ENCODE measurements at places on chromosomes 13 and 19.

GRCh38 chr13:77093735-77094134 lies 66.8 kb upstream of the FBXL3 start:
- no peaks in the 10 kb centered on the region for H3K27me3 ChIP-seq
- H3K27ac ChIP-seq, result no peak overlapping the region
- H3K36me3 ChIP-seq, result peaks cover 32% of the 10 kb centered on the region
- H3K4me1 ChIP-seq, result no peaks in the 10 kb centered on the region

- no peaks in the 10 kb centered on the region for H3K36me3 ChIP-seq
- no peak overlapping the region for H3K27ac ChIP-seq
- no peaks in the 10 kb centered on the region for H3K27me3 ChIP-seq
- H3K4me3 ChIP-seq, result no peak overlapping the region
- no peak for DNase-seq
- H3K4me1 ChIP-seq, result peaks cover 7% of the 10 kb centered on the region
Measured at GRCh38 chr13:96460609-96461008, 370.7 kb downstream of the HS6ST3 start.

DNA sequence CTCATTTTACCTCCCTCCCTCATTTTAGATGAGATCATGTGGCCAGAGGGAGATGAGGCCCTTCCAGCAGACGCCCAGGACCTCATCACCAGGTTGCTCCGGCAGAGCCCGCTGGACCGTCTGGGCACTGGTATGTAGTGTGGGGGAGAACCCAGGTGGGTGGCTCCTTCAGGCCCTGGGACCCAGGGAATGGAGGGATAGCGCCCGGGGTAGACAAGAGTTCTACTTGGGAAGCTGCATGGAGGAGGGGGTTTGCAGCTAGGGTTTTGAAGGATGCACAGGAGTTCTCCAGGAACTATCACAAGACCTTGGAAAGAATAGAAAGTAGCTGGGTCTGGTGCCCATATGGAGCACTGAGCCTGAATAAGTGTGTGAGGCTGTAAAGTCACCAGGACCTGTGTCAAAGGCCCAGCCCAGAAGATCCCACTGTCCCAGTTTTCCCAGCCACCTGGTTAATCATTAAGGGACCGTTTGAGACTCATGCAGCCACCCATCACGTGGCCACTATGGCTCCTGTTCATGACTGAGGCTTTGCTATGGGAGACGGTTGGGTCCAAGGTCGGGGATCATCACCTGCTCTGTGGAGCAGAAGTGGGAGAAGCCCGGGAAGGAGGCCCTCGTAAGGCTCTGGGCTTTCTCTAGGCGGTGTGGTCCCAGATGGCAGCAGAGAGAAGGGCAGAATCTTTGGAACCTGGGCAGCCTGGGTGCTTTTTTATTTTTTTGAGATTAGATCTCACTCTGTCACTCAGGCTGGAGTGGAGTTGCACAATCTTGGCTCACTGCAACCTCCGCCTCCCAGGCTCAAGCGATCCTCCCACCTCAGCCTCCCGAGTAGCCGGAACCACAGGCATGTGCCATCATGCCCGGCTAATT lies 17.0 kb upstream of the PIK3R2 start:
- peaks cover 11% of the 10 kb centered on the region for H3K36me3 ChIP-seq
- no peak for DNase-seq
- no peaks in the 10 kb centered on the region for H3K27me3 ChIP-seq
- H3K27ac ChIP-seq, result peak overlapping the region; percentile 86
- peaks cover 4% of the 10 kb centered on the region for H3K4me1 ChIP-seq

GRCh38 chr13:106187501-106188095 lies 347.9 kb downstream of the EFNB2 start:
- H3K4me1 ChIP-seq, result peaks cover 9% of the 10 kb centered on the region
- H3K4me3 ChIP-seq, result no peak overlapping the region
- H3K27me3 ChIP-seq, result no peaks in the 10 kb centered on the region
- H3K36me3 ChIP-seq, result no peaks in the 10 kb centered on the region

- no peaks in the 10 kb centered on the region for H3K27me3 ChIP-seq
- H3K27ac ChIP-seq, result no peak overlapping the region
- no peak overlapping the region for H3K4me3 ChIP-seq
- peaks cover 12% of the 10 kb centered on the region for H3K4me1 ChIP-seq
- H3K36me3 ChIP-seq, result peaks cover 3% of the 10 kb centered on the region
Measured at GRCh38 chr13:29050719-29051118, 230.6 kb downstream of the MTUS2 start.

GRCh38 chr19:45498411-45499195 lies at the start of gene PPM1N:
TSS of gene PPM1N (plus strand) at chr19:45498443. CDS start at chr19:45498473, 30 bp downstream.
- peaks cover 13% of the 10 kb centered on the region for H3K4me1 ChIP-seq
- H3K36me3 ChIP-seq, result peaks cover 3% of the 10 kb centered on the region
- DNase-seq, result no peak

- H3K27me3 ChIP-seq, result peaks cover 81% of the 10 kb centered on the region
- no peak for DNase-seq
- H3K4me3 ChIP-seq, result peak within 1 kb of the TSS; percentile 93
Measured at GRCh38 chr19:12994701-12995595, at the start of gene NFIX. TSS of gene NFIX (plus strand) at chr19:12995475. CDS start at chr19:12995838, 363 bp downstream.

DNA sequence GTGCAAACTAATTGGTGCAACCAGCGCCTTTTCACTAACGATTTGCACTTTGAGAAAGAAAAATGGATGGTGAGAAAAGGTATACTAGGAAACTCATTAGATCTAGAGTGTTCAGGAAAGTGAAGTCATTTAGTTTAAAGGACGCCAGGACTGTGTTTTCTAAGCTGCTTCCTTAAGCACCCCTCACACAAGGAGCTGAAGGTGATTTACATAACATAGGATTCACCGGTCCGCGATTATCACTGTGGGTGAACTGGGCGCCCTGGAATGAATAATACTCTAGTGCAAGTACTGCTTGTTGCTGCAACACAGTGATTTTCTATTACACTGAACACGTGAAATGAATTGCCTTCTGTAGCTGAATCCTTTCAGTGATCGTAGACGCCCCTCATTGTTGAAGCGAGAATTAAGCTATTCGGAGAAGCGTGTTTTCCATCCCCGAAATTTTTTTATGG lies 2.6 kb upstream of the MAB21L1 start:
- H3K4me3 ChIP-seq, result peak overlapping the region; percentile 96
- peaks cover 76% of the 10 kb centered on the region for H3K27me3 ChIP-seq
- H3K4me1 ChIP-seq, result peaks cover 39% of the 10 kb centered on the region
- no peak for DNase-seq
- H3K27ac ChIP-seq, result no peak overlapping the region
- peaks cover 13% of the 10 kb centered on the region for H3K36me3 ChIP-seq

DNA sequence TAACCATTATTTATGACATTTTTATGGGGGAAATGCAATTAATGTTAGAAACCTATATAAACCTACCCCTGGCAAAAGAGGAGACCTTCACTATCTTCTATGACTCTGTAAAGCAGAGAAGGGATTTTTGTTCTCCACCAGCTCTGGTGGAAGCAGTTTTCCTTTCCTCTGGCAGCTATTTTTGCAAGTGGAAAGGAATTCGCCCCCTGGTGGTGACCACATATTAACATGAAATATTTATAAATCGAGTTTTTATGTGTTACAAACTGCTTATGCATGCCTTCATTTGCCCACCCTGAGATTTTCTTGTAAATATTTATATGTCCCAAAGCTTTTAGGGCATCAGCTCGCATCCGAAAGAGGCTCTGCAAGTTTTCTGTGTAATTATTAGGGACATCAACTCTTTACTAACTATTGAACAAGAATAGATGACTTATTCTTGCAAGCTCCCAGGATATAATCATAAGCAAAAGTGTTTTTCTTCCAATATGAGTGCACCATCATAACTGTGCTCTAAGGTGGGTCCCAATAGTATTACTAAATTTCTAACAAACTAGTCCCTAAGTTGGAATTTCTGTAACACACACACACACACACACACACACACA lies 62.4 kb downstream of the SERTM1 start:
- peaks cover 3% of the 10 kb centered on the region for H3K4me1 ChIP-seq
- H3K4me3 ChIP-seq, result no peak overlapping the region
- no peak for DNase-seq
- H3K27ac ChIP-seq, result no peak overlapping the region
- H3K27me3 ChIP-seq, result no peaks in the 10 kb centered on the region

GRCh38 chr13:25276748-25277147 lies 10.5 kb downstream of the MTMR6 start:
- no peaks in the 10 kb centered on the region for H3K27me3 ChIP-seq
- no peak overlapping the region for H3K27ac ChIP-seq
- peaks cover 7% of the 10 kb centered on the region for H3K36me3 ChIP-seq

- H3K27ac ChIP-seq, result no peak overlapping the region
- no peaks in the 10 kb centered on the region for H3K4me1 ChIP-seq
- H3K4me3 ChIP-seq, result no peak overlapping the region
Measured at GRCh38 chr19:2226051-2226839, 9.9 kb downstream of the PLEKHJ1 start.

- peaks cover 31% of the 10 kb centered on the region for H3K27me3 ChIP-seq
- no peak overlapping the region for H3K27ac ChIP-seq
- peak overlapping the region; percentile 87 for H3K4me3 ChIP-seq
- peak; percentile 75 for DNase-seq
- no peaks in the 10 kb centered on the region for H3K36me3 ChIP-seq
Measured at GRCh38 chr19:49056101-49056901, 1.2 kb downstream of the CGB7 start.

DNA sequence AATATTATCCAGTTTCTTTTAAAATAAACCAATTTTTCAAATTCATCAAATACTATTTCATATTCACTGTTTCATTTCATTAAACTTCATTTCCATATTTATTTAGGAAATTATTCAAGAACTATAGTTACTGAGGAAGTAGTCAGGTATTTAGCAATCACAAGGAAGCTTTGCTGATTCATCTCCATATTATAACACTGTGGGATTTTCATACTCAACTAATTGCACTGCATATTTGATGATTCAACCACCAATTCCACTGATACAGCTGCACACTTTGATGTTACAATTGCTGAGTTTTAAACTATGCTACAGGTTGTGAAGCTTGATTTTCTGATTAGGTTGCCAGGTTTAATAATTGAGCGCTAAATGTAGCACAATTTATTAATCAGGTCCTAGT lies 556.8 kb upstream of the SLITRK1 start:
- H3K36me3 ChIP-seq, result no peaks in the 10 kb centered on the region
- no peaks in the 10 kb centered on the region for H3K4me1 ChIP-seq
- DNase-seq, result no peak
- H3K27ac ChIP-seq, result no peak overlapping the region
- no peak overlapping the region for H3K4me3 ChIP-seq
- H3K27me3 ChIP-seq, result no peaks in the 10 kb centered on the region

GRCh38 chr13:48068036-48068435 lies 26.9 kb downstream of the MED4 start:
- H3K27ac ChIP-seq, result no peak overlapping the region
- no peak overlapping the region for H3K4me3 ChIP-seq
- no peaks in the 10 kb centered on the region for H3K4me1 ChIP-seq
- H3K27me3 ChIP-seq, result no peaks in the 10 kb centered on the region
- no peak for DNase-seq

GRCh38 chr19:34474233-34474989 lies 7.1 kb upstream of the WTIP start:
- H3K27ac ChIP-seq, result no peak overlapping the region
- no peaks in the 10 kb centered on the region for H3K27me3 ChIP-seq
- peaks cover 17% of the 10 kb centered on the region for H3K36me3 ChIP-seq

DNA sequence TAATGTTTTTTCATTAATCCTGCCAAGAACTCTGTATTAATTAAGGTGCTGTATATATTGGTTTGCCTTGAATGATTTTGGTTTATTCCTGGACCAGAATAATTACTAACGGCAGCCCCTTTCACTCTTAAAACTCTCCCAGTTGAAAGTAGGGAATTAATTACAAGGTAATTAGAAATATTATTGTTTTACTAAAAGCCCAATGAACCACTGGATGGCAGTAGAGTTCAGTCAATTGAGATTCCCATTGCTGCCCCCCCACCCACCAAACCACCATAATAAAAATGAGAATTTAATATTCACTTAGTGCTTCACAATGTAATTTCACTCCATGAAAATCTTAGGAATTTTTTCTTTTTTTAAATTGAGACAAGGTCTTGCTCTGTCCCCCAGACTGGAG lies 13.7 kb downstream of the WBP4 start:
- no peak overlapping the region for H3K27ac ChIP-seq
- no peaks in the 10 kb centered on the region for H3K4me1 ChIP-seq
- H3K4me3 ChIP-seq, result no peak overlapping the region
- no peaks in the 10 kb centered on the region for H3K27me3 ChIP-seq
- H3K36me3 ChIP-seq, result peaks cover 57% of the 10 kb centered on the region
- no peak for DNase-seq

- H3K27me3 ChIP-seq, result no peaks in the 10 kb centered on the region
- peak overlapping the region; percentile 19 for H3K27ac ChIP-seq
- peaks cover 20% of the 10 kb centered on the region for H3K4me1 ChIP-seq
- H3K4me3 ChIP-seq, result no peak overlapping the region
Measured at GRCh38 chr13:100439247-100439970, 149.2 kb downstream of the GGACT start.
